Mucosa of gallbladder (tissue), 1 donor: ENCODE measurements at places on chromosomes 2 and 18.
A peak's percentile ranks its signal among the peaks of the same experiment; 100 is the strongest.

- DNase-seq, result no peak
Observed at GRCh38 chr2:172927641-172928357, 147.8 kb upstream of the MAP3K20 start.

DNA sequence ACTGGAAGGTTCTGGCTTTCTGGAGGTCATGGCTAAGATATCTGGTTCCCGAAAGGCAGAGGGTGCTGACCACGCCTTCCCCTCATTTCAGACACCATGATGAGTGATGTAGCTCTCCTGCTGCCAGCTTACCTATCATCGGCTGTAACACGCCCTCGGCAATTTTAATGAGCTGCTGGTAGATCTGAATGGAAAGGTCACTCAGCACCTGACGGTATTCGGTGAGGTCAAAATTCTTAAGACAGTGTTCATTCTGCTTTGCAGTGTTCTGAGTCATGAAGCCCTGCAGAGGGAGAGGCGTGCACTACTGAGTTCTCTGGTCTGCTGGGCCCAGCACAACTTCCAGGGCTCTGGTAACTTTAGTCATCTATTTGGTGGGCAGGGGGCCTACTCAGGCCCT is 25.7 kb upstream of the ACAA2 start:
- no peak for DNase-seq

GRCh38 chr2:55693181-55694125 is at the start of gene PNPT1:
TSS of gene PNPT1 (minus strand) at chr2:55693844. CDS start at chr2:55693823, 21 bp downstream.
- peak; percentile 95 for DNase-seq

- DNase-seq, result no peak
Observed at GRCh38 chr2:66874411-66874810, 439.5 kb downstream of the MEIS1 start.

DNA sequence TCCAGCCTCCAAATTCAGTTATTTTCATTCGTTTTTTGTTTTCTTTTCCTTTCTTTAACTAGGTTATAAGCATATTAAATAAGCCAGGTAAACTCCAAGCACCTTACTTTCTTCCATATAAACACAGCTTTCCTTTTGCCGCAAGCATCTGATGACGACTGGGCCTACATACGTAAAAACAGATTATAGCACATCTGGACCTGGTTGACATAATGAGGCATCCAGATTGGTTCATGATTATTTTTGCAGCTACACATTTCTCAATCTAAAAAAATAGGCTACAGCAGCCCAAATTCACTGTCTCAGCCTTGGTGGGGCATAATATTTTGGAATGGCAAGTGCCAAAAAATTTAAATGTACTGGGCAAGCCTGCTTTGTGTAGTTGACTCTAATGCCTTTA is 7.7 kb downstream of the CYP1B1 start:
- no peak for DNase-seq

DNA sequence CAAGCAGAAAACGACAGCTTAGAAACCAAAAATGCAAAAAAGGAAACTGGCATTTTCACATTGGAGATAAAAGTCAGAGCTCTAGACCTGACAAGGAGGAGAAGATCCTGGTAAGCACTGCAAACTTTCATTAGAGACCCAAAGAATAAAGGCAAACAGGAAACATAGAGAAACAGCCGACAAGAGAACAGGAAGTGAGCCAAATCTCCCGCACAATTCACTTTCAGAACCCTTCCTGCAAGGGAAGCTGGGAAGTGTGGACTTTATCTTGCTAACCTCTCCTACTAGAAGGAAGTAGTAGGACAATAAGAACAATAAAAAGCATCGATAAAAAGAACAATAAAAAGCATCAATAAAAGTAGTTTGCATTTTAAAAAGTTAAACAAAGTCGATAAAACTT is 417.8 kb upstream of the SPHKAP start:
- DNase-seq, result no peak

DNA sequence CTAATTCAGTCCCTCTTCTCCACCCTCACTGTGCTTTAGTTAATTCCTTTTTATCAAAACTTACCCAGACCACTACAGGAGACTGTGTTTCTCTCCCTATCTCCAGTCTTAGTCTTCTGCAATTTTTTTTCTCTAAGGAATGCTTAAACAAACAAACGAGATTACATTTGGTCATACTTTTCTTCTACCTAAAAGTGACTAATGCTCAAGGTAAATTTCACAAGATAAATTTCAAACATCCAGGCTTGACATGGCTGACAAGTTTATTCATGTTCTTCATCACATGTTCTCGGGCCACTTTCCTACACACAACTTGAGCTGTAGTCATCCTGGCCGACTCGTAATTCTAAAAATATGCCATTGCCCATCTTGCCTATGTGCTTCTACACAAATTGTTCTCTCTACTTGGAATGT is 23.2 kb upstream of the ACSL3 start:
- no peak for DNase-seq

- DNase-seq, result no peak
Observed at GRCh38 chr2:221792971-221793521, 220.9 kb upstream of the EPHA4 start.

DNA sequence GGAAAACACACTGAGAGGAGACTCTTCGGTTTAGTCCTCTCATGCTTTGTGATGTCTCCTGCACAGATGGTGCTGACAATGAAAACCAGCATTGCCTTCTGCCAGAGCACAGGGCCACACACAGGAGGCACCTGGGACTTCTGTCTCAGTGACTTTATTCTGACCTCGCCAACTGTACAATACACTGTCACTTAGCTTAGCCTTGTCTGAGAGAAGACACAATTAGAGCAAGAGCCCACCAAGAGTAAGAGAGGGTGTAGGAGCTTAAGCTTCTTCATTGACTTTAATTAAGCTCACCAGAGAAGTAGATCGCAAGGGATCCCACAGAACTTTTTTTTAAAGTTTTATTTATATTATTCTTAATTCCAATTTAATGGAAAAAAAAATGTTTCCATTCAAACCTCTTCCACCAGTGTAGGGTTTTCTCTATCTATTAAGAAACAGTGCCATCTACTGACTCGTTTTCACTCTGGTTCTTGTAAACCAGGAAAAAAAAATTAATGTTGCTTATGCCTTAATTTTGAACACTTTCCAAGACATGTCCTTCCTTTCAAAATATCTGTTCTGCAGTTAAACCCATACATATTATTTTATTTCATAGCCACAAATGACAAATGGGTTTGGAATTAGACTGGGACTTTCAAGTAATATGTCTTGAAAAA is 42.4 kb upstream of the DDX18 start:
- no peak for DNase-seq
